ENCODE measurements at places on chromosomes 3 and 15.
A peak's percentile ranks its signal among the peaks of the same experiment; 100 is the strongest.

DNA sequence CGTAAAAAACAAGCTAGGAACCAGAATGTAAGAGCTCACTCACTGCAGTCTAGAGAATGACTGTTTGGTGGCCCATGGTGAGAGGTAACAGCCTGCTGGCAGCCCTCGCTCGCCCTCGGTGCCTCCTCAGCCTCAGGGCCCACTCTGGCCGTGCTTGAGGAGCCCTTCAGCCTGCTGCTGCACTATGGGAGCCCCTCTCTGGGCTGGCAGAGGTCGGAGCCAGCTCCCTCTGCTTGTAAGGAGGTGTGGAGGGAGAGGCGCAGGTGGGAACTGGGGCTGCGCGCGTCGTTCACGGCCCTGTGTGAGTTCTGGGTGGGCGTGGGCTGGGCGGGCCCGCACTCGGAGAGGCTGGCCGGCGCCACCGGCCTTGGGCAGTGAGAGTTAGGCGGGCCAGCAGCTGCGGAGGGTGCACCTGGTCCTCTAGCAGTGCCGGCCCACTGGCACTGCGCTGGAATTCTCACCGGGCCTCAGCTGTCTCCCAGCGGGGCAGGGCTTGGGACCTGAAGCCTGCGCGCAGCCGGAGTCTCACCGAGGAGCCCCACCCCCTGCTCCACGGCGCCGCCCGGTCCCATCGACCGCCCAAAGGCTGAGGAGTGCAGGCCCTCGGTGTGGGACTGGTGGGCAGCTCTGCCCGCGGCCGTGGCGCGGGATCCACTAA is 420.6 kb downstream of the RBMS3 start:
- DNase-seq = no peak

- no peak for DNase-seq
Observed at GRCh38 chr3:112335434-112335781, 2.5 kb downstream of the CD200 start.

- DNase-seq = no peak
Observed at GRCh38 chr3:172341482-172342059, 106.7 kb downstream of the GHSR start.

DNA sequence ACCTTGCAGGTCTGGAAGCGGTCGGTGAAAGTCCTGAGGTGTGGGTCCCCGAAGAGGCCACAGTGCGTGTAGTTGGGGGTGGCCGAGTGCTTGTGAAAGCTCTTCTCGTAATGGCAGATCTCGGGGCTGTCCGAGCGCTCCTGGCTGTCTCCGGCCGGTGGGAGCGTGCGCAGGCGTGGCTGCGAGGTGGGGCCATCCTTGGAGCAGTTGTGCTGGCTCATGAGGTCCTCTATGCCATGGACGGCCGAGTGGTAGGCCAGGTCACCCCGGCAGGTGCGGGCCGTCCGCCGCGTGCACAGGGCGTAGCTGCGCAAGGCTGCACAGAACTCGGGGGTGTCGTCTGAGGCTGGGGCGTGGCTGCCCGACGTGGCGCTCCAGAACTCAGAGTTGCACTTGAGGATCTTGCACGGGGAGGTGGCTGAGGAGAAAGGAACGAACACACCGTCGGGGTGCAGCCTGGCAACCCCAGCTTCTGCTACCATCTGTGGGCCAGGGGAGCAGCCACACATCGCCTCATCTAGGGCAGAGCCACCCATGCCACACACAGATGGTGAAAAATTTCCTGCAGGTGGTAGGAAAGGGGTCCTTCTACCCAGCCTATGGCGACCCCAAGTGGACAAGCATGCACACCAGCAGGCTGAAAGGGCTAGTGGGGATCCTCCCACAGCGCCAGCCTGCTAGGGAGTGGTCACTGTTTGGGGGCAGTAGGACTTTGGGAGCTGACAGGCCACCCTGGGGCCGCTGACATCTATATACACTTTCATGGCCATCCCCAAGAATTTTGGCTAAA is 36.7 kb downstream of the RGMA start:
- DNase-seq = no peak

- DNase-seq = no peak
Observed at GRCh38 chr3:36394176-36394575, 13.9 kb downstream of the STAC start.

DNA sequence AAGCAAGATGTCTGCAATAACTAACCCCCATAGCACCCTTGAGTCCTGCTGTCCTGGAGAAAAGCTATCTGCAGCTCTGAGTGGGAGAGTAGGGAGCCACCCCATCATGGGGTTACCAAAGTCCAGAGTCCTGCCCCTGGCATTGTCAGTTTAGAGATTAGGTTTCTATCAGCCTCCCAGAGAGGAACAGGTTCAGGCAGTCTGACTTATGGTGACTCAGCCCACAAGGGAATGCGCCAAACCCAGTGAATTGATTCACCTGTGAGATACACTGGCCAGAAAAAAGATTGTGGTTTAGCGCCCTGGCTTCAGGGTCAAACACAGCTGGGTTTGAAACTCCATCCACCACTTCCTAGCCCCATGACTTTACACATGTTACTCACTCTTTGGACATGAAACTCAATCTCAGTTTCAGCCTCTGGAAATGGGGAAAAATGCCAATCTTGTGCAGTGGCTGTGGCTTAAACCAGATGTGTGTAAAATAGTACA is 263.6 kb upstream of the HES1 start:
- no peak for DNase-seq

GRCh38 chr3:127002195-127003174 is 19.6 kb downstream of the PLXNA1 start:
- DNase-seq = peak; percentile 83

DNA sequence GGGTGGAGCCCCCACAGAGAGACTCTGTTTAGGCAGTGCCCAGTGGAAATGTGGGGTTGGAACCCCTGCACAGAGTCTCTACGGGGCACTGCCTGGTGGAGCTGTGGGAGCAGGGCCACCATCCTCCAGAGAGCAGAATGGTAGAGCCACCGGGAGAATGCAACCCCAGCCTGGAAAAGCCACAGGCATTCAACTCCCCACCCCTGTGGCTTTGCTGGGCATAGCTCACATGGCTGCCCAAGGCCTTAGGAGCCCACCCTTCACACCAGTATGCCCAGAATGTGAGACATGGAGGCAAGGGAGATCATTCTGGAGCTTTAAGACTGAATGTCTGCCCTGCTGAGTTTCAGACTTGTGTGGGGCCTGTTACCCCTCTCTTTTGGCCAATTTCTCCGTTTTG is 19.0 kb upstream of the CHCHD6 start:
- no peak for DNase-seq

DNA sequence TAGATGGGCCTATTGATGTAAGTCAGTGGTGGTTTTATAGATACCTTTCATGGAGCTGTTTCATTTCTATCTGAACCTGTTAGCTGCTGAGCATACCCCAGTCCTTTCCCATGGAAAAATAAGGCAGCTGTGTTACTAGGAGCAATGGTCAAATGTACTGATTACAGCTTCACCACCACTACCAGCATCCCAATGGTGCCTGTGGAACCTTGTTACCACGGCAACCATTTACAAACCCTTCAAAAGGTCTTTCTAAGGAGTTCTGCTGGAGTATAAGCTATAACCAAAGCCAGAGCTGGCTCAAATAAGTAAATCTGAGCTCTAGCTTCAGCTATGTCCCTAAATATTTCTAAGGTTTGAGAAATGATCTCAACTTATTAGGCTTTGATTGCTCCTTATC is 133.4 kb upstream of the ACP3 start:
- no peak for DNase-seq

DNA sequence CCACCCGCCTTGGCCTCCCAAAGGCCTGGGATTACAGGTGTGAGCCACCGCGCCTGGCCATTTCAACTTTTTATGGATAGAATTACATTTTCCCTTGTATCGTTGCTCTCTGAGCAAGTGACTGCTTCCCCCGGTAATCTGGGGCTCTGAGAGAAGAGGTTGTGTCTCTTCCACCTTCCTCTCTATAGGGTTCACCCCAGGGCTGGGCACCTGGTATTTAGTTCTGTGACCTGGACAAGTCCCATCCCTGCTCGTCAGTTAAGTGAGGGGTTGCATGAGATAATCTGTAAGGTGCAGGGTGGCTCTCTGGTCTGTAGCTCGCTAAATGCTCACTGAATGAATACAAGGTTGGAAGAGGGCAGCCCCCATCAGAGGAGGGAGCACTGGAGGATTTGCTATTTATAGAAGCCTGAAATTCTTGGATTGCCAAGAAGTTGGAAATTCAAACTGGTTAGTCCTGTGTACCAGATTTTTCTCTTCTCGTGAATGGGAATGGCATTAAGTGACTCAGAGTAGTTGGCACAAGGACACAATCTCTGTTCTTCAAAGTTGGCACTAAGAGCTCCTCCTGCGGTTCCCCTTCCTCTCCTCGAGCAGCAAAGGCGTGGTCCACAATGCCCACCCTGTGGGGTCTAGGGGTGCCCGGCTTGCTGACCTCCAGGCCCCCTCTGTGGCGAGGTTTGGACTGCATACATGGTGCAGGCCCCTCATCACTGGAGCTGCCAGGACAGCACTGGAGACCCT is 68.1 kb upstream of the DLG1 start:
- no peak for DNase-seq

GRCh38 chr15:89095073-89095472 is 6.8 kb downstream of the ABHD2 start:
- DNase-seq = no peak

- DNase-seq = no peak
Observed at GRCh38 chr3:106097817-106098435, 229.1 kb upstream of the CBLB start.

DNA sequence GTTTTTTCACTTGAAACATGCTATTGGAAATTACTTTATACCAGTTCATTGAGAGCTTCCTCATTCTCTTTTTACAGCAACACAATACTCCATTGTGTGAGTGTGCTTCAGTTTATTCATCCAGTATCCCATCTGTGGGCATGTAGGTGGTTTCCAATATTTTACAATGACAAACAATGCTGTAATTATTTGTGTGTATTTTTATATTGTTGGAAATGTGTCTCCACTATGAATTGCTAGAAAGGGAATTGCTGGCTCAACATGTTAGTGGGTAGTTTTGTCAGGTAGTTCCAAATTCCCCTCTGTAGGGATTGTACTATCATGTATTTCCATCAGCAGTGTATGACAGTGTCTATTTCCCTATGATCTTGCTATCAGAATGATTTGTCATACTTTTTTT is 65.8 kb upstream of the MAGI1 start:
- no peak for DNase-seq

DNA sequence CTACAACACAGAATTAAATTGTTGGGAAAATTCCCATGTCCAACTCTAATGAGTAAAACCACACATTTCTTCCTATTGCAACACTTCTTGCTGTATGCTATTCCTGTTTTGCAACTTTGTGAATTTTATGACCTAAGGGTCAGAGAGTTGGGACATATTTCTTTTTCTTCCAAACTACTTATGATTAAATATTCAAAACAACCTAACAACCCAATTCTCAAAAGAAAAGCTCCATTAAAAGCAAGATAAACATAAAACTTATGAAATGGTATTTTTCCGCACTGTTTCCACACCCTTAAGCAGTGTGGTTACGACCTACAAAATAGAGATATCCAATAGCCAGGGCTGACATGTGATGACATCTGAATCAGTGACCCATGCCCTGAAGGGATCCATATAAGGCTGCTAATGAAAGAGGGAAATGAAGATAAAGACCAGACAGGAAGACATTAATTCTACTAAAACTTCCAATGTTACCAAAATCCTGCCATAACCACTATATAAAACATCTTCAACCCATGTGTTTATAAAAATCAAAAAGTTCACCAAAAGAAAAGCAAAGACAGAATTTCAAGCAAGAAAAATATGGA is 45.6 kb downstream of the DMXL2 start:
- DNase-seq = no peak

DNA sequence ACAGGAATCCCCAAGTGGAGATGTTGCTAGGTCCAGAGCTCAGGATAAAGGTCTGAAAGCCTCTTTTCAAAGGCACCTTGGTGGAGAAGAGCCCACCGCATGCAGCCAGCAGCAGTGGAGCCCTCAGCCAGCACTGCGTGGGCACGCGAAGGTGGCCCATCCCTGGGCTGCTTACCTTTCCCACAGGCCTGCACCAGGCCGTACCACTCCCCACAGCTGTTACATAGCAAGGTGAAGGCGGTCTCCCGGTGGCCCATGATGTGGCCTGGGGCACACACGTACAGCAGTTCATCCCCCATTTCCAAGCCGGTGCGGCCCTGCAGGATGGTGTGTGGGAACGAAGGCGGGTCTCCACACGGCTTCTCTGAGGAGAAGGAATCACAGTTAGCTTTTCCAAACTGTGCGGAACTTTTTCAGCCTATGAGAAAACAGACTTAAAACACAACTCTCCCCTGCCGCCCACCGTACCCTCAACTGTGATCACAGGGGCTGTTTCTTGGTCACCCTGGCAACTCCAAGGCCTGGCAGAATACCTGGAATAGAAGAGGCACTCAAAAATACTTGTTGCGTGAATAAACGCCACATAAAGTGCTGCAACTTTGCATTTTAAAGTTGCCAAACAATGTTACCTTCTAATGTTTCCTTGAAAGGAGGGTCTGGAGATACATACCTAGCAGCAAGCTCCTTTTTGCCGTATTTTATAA is 43.7 kb downstream of the SUSD5 start:
- no peak for DNase-seq

DNA sequence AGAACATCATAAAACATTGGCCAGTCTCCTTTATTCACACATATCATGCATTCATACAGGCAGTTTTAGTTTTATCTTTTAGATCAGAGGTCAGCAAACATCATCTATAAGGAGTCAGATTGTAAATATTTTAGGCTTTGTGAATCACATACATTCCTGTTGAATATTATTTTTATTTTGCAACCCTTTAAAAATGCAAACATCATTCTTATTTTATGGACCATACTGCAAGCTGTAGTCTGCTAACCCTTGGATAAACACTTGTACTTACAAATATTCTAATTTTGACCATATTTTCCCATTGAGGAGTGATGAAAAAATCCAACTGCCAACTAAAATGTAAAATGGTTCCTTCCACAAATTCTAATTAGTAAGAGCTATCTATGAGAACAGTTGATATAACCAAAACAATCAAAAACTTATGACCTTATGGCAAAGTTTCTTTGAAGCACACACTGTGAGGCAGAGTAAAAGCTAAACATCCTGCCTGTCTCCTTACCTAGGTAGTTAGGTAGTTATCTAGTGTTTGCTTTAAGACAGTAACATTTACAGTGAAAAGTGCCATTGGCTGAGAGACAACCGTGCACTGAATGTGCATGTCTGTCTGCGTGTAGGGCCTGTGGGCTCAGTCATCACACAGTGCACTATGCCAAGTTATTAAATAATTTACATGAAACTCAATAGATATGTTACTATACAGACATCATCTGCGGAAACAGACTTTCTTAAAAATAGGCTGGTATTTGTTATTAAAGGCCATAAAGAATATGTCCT is 57.7 kb downstream of the PIK3R4 start:
- no peak for DNase-seq

DNA sequence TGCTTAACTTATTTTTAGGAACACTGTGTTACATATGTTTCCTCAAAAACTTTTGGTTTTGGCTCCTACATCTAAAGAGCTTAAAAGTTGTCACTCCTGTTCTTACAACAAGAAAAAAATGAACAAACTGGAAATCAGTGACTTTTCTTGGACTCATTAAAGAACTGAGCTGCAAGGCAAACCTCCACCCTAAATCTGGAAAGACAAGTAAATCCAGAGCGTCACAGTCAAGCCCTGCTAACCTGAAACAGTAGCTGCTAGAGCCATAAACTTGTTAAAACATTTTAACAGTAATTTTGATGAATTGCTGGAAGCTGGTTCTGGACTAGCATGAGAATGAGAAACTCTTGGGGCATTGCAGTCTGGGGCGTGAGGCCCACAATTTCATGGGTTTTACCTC is 350.5 kb upstream of the COL8A1 start:
- DNase-seq = no peak

- no peak for DNase-seq
Observed at GRCh38 chr3:54527953-54528352, 399.9 kb downstream of the LRTM1 start.

GRCh38 chr3:67593761-67594234 is 60.6 kb downstream of the SUCLG2 start:
- DNase-seq = no peak
